Right renal pelvis (tissue), 4 donors: ENCODE measurements at places on chromosomes 1 and 21. TPM values are rescaled to one million over a fixed set of nuclear protein-coding genes. Genes with fewer than 3 reads are reported as not detected.
A peak's percentile ranks its signal among the peaks of the same experiment; 100 is the strongest.

The RNF220 gene
- polyA plus RNA-seq, result 96.1 TPM

The CYP4A11 gene
- polyA plus RNA-seq, result 38.3 TPM

The CGN gene
- 37.5 TPM for polyA plus RNA-seq

The LENEP gene
- 0.43 TPM for polyA plus RNA-seq

The AMPD1 gene
- not detected for polyA plus RNA-seq

The KCNE2 gene
- 1.2 TPM for polyA plus RNA-seq

The KPRP gene
- not detected for polyA plus RNA-seq

- no peak for DNase-seq
These were observed 71.2 kb upstream of the RUNX3 start for GRCh38 chr1:25001125-25001915.

GRCh38 chr1:3904006-3904842 lies 4.2 kb upstream of the C1orf174 start:
- no peak for DNase-seq

- DNase-seq, result no peak
These were observed 24.8 kb downstream of the LEMD1 start for GRCh38 chr1:205396967-205397616.

DNA sequence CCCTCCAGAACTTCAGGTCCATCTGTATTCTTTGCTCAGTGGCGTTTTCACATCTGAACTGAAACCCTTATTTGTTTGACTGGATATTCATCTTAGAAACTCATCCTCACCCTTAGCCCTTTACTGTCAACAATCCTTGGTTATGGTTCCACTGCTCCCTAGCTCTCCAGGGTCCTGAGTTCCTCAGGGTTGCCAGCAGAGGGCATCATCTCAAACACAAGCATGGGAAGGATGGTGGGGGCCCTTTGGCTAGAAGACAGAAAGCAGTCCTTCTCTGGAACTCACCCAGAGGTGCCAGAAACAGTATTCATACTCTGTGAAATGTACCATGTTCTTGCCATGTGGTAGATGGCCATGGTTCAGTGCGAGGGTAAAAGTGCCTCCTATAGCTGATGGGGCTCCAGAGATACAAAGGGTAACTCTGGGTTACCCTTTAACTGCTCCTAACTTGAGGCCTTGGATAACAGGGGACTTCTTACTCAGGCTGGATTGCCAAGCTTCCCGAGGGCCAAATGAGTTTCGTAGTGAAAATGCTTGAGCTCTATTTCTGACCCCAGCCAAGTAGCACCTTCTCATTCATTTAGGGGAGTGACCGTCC lies 11.3 kb downstream of the NCSTN start:
- no peak for DNase-seq

DNA sequence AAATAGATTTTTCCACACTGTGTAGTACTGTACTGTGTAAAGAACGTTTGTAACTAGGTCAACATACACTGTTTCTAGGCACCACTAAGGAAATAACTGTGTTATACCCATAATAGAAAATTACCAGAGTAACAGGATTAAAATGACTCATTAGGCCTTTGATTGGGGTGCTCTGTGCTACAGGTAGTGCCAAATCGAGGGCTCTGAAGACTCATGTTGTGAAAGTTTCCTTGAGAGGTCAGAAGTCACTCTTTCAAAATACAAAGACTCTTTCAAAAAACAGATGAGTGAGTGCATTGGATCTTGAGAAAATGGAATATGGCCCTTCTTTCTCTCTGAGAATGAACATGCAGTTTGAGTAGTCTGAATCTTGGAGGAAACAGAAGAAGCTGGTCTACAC lies 143.0 kb downstream of the MRPL39 start:
- no peak for DNase-seq

- DNase-seq, result no peak
These were observed 81.7 kb upstream of the PGBD5 start for GRCh38 chr1:230507666-230508402.

DNA sequence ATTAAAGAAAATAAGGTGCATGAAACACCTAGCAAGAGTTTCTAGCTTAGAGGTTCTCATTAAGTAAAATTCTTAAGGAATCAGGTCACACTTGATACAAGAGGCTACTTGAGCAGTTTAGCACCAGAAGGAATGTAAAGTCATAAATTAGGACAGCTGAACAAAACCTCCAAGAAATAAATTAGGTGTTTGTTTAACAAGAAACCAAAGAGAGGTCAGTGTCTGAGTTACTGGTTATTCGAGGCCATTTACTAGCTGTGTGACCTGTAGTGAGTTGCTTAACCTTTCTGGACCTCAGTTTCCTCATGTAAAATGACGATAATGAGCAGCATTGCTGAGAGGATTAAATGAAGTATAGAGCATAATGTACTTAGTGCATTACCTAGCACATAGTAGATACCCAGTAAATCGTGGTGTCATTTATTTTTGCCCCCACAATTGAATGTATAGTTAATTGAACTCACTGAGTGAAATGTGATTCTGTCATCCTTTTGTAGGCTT lies 908 bp upstream of the ELK4 start:
- no peak for DNase-seq

DNA sequence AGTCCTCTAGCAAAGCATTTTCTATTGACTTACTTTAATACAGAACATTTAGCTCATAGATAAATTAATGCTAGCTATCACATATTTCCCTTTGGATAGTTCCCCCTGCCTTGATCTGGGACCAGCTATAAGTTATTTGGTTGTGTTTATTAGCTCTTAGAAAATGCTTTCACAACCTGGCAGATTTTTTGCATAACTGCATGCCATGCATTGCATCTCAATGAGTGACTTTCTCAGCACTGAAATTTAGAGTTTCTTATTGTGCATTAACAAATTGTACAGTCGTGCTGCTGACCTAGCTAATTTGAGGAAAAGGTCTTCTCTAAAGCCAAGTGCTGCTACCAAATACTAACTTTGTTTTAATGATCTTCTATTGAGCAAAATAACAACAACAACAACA lies 164.8 kb downstream of the PLPPR5 start:
- DNase-seq, result no peak

DNA sequence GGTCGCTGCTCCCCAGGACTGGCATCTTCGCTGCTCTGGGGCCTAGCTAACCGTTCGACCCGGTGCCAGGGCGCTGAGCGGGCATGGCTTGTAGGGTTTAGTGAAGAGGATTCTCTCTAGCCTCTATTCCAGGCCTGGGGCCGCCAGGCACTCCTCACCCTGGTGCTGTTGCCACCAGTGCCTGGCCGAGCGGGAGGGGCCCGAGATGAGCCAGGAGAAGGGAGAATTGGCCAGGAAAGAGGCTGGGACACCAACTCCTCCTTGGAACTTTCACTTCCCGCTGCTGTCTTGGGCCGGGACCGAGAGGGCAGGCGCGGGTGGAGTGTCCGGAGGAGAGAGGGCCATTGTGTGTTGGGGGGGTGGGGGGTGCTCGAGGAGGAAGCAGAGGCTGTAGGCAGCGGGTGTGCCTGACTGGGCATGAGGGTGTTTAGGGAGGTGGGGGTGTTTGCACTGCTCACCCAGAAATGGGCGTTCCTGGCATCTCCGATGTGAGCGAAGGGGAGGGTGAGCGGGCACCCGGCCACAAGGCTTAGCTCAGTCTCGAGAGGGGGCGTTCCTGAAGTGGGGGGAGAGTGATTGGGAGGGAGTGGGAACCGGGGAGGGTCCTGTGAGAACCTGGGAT lies 772 bp downstream of the ADAM15 start:
- no peak for DNase-seq

DNA sequence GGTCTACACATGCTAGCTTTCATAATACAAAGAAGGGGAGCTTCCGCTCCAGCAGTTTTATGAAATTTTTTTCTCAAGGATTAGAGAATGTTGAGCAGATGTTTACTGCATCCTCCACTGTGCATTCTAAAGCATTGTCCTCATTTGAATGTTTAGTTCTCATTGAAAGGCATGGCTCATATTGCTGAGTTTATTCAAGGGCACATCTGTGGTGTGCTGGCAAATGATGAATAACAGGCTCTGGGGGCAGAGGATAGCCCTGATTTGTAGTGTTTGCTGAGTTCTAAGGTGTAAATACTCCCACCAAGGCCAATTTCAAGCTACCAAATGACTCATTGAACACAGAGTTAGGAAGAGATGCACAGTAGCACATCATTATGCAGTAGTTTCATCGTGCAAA lies 303.2 kb upstream of the FAM78B start:
- no peak for DNase-seq

- DNase-seq, result no peak
These were observed 1383.7 kb downstream of the MRPL39 start for GRCh38 chr21:24223624-24224023.

- DNase-seq, result no peak
These were observed 39.1 kb upstream of the ID3 start for GRCh38 chr1:23598424-23598823.

GRCh38 chr1:115651391-115651790 lies 9.6 kb downstream of the VANGL1 start:
- DNase-seq, result no peak

GRCh38 chr1:159891275-159892157 lies 8.4 kb downstream of the CFAP45 start:
- DNase-seq, result no peak

DNA sequence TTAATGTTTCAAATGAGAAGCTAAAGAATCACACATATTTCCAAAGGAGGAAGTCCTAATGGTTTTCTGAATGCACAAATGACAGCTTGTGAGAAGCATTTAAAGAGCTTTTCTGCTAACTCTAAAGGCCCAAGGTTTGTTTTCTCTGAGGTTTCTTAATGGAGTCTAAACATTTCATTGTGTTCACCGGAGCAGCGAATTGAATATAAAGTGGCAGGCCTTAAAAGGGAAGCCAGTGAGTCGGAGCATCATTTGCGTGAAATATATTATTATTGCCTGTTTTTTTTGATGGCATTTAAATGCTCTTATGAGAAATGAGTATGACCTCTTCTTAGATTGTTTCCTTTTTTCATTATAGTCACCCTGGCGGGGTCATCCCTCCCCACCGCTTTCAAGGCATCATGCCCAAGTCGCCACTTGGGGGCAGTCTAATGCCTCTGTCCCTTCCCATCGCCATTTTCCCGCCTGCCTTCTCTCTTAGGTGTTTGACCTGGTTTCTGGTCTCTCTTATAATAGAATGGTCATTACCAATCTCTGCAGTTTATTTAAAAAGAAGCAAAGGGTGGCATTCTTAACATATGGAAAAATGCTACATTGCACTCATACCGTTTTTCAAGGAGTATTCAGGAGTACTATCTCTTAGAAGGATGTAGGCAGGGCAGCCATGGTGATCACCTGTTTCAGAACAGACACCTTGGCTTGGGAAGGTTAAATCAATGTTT lies 25.3 kb upstream of the OVAAL start:
- peak; percentile 59 for DNase-seq

- no peak for DNase-seq
These were observed 6.1 kb downstream of the C1orf21 start for GRCh38 chr1:184392779-184393522.

DNA sequence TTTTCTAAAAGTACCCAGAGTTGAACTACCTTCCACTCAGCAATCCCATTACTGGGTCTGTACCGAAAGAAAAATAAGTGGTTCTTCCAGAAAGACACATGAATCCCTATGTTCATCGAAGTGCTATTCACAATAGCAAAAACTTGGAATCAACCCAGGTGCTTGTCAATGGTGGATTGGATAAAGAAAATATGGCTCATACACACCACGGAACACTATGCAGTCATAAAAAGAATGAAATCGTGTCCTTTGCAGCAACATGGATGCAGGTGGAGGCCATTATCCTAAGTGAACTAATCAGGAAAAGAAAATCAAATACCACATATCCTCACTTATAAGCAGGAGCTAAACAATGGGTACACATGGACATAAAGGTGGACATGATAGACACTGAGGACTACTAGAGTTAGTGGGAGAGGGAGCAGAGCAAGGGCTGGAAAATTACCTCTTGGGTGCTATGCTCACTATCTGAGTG lies 32.9 kb upstream of the JUN start:
- DNase-seq, result no peak

DNA sequence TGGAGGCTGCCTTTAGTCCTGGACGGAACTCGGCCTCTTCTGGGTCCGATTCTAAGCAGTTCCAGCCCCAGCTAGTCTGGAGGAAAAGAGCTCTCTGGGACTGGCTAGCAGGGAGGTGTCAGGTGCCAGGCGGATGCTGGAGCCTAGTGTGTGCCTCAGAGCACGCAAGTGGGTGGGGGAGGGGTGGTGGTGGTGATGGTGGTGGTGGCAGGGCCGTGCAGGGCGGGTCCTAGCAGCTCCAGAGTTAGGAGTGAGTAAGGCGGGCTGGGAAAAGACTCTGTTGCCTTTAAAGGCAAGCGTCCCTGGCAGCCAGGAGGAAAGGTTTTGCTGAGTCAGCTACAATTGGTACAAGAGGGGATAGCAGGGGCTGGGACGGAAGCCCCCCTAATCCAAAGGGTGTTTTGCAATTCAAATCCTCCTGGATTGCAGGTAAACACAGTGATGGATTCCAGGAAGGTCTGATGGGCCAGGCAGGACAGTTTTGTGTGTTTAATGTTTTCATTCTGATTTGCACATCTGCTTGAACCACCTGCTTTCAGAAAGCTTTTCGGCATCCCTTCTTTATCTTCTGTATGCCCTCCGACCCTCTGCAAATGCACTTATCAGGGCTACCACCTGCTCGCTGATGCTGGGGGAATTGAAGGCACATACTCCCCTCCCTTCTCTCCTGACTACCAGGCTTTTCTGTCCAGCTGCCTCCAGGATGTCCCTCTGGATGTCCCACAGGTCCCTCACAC lies 4.1 kb upstream of the SLC2A1 start:
- no peak for DNase-seq

GRCh38 chr1:64357422-64357821 lies 112.5 kb upstream of the CACHD1 start:
- no peak for DNase-seq
